ENCODE measurements at places on chromosomes 6 and 20. TPM values are rescaled to one million over a fixed set of nuclear protein-coding genes. Genes with fewer than 3 reads are reported as not detected.

DNA sequence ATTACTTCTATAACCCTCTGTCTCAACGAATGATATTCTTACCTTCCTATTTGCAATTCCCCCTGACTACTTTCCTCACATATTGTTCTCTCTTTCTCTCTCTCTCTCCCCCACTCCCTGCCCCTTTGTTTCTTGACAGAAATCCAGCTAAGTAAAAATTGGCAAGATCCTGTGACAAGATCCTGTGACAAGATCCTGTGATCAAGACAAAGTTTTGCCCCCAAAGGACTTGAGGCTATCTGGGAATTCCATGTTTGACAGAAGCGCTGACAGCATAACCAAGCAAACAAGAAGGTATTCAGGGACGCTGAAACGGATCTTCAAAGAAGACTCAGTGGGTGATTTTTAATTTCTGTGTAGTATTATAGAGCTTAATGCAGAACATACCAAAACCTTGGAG is 5.5 kb upstream of the HBS1L start:
- DNase-seq = no peak

GRCh38 chr6:167496707-167497106 is 171.8 kb downstream of the TTLL2 start:
- no peak for DNase-seq

DNA sequence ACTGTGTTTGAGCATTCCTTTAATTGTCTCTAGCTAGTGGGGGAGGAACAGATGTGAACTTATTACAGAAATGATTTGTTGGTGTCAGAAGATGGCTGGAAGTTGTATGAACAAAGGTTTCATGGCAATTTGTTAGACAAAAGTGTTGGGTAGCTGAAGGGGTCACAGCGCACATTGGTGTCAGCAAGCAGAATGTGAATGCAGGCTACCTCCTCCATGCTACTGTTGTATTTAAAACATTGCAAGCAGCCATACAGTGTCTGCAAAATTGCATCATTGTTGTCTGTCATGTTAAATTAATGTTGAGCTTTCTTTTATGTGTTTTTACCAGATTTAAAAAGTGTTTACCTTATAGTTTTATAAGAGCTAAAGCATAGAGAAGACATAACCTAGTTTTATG is 6.2 kb downstream of the LRRC1 start:
- DNase-seq = no peak

GRCh38 chr6:36247693-36248092 is 22.2 kb upstream of the PNPLA1 start:
- DNase-seq = no peak

DNA sequence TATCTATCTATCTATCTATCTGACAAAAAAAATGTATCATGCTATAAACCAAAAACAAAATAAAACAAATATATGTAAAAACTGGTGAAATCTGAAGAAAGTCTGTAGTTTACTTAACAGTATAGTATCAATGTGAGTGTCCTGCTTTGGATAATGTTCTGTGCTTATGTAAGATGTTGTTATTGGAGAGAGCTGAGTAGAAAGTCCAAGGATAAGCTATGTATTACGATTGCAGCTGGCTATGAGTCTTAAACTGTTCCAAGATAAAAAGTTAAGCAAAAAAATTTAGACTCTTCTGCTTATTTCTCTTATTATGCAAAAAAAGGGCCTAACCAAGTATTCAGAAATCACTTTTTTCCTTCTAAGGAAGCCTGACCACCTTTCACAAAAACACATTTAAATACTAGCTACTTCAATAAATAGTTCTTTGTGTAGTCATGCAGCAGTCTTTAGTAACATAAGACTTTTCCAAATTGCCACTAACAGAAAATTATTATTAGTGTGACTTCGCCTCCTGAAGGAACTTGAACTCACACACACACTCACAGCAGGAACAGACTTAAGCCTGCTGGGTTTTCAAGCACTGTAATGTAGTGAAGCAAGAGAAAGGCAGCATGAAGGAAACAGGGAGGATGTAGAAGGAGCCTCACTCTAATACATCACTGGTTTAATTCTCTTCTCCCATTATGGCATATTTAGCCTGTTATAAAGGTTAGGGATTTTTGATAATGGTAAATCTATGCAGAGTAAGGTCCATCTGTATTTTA is 265.8 kb upstream of the GJE1 start:
- DNase-seq = no peak

DNA sequence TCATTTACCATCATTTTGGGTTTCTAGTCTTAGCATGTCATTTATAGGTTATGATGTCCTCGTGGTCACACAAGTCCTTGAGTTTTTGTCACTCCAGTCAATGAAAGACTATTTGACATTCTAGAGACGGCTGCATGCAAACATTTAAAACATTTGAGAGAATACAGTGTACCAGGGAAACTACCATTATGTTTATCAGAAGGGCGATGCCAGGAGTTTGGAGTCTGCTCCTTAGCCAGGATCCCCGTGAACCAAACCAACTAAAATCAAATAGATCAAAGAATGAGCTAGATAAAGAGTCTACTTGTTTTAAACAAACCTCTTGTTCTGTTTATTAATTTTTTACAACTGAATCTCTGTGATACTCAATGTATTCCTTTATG is 122.6 kb downstream of the OLIG3 start:
- DNase-seq = no peak

DNA sequence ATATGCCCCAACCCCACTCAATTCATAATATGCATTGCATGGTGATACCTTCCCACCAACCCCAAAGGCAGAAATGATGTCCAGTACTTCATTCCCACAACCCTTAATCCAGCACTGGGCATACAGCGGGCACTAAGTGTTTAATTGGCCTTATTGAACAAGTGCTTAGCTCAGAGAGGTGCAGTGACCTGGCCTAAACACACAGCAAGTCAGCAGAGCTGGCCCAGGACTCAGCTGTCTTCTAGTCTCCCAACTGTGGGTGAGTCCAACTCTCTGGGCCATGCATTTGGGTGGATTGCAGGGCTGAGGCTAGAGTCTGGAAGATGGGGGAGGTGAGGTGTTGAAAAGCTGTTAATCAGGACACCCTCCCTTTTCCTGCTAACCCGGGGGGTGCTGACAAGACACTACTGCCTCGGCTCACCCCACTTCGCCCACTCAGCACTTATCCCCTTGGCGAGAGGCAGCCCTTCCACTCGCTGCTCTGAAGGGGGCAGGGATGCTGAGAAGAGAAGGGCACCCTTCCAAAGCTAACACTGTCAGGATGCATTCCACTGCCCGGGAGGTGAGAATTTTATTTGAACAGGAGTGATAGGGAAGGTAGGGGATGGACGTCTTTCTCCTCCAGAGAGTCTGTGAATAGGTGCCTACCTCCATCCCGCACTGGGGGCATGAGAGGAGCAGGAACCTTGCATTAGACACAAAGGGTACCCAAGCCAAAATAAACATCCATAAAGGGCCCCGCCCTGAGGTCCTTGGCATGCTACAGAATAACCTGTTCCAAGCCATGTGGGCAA is 14.2 kb downstream of the KCNK5 start:
- DNase-seq = no peak

DNA sequence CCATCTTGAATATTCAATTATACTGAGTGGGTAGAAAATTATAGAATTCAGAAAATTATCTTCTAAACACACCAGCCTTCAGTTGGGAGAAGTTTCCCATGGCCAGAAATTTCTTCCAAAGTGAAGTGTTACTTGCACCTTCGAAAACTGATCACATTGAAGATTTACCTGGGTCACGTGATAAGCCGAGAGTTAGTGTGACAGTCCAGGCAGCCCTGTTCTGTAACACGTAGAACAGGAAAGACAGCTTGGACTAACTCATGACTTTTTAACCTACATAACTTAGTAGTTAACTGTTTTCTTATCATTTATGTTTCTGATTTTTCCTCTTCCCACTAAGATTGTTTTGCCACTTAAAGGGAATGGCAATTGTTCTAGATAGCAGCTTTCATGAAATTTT is 118.3 kb upstream of the MTHFD1L start:
- DNase-seq = no peak

DNA sequence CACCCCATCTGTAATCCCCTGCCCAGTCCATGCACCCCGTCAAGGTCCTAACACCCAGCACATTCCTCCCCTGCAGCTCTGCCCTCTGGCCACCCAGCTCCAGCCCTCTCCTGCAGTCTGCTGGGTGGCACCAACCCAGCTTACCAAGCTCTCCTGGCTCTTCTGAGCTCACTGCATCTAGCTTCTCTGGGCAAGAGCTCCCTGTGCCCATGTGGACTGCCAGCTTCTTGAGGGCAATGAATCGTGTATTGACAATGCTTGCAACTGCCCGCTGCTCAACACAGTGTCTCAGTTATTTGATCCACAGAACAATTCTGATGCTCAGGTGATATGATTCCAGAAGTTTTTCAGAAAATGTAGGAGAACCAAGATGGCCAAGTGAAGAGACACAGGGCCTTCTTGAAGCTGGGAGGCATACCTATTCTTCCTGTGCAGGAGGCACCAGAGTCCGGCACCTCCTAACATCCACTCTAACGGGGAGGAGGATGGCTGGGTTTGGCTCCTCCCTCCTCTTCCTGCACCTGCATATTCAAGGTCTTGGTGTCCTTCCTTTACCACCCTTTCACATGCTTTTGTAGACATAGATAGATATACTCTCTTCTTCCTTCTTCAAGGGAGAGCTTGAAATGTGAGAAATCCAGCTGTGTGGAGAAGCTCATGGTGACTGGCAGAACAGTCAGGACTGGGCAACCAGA is 85.6 kb downstream of the TRERF1 start:
- DNase-seq = no peak

DNA sequence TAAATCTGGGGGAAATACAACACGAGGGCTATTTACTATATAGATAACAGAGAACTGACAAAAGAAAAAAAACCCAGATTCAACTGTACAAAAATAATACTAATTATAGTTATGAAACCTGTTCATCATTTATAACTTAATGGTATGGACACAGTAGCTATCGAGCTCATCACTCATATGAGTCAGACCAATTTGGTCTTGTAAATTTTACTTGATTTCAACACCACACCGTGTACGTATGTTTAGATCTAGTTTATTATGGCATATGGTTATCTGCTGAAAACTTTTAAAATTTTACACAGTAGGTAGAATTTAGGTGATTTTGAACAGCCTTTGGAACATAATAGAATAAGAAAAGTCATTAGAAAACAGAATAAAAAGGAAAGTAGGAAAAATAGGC is 5.5 kb downstream of the MYLK4 start:
- DNase-seq = no peak

- no peak for DNase-seq
Observed at GRCh38 chr6:151850479-151851003, 43.1 kb downstream of the ESR1 start.

DNA sequence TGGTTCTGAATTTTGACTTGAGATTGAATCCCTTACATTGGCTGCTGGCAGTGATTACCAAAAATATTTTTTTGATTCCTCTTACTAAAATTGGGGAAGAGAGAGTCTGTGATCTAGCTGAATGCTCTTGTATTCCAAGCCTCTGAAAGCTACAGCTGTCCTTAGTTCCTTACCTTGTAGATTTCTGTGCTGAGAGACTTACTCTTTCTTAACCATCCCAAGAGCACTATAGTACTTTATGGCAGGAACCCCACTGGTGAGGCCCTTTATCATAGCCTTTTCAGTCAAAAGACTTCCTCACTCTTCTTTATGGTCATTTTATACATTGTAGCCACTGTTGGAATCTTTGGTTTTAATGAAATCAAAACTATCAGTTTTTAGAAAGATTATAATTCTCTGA is 19.1 kb upstream of the ERVFRD-1 start:
- no peak for DNase-seq

GRCh38 chr6:134621858-134622257 is 303.9 kb upstream of the SGK1 start:
- DNase-seq = no peak

DNA sequence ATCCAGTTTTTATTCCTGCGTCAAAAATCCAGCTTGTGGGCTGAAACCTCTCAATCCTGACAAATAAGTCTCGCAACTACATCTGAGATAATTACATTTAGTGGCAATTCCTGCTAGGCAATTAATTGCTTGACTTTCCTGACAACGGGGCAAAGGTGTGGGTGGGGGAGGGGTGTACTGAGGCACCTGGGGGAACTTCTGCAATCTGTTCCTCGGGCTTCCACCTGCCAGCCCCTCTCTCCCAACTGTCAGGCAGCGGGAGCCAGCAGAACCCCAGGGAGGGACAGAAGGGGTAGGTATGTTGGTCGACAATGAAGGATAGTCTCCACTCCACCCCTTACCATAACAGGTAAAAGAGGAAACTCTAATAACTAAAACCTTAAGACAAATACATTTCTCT is 6.8 kb downstream of the C6orf52 start:
- no peak for DNase-seq

DNA sequence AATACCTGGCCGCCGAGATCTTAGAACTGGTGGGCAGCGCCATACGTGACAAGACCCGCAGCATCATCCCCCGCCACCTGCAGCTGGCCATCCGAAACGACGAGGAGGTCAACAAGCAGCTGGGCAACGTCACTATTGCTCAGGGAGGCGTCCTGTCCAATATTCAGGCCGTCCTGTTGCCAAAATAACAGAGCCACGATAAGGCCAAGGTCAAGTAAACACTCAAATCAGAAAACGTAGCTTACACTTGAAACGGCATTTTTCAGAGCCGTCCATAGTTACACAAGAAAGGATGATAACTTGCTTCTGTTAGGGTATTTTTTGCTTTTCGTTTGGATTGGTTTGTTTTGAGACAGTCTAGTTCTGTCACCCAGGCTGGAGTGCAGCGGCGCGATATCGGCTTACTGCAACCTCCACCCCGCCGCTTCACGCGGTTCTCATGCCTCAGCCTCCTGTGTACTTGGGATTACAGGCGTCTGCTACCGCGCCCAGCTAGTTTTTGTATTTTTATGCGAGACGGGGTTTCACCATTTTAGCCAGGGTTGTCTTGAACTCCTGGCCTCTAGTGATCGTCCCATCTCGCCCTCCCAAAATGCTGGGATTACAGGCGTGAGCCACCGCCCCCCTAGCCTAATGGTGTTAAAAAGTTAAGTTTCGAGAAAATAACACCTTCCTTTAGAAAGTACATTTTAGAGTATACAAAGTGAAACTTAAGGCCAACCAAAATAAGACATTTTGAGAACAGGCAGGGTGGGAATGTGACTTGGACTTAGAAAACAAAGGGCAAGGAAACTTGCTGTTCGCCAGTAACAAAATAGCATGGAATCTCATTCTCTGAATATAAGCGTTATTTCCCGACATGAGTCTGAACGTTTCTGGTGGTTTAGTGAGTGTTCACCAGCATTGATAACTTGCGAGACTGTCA is 42.8 kb upstream of the HFE start:
- peak; percentile 44 for DNase-seq

- DNase-seq = no peak
Observed at GRCh38 chr20:32909451-32909850, 50.7 kb downstream of the EFCAB8 start.

DDAH2 gene
- 37.0 TPM for total RNA-seq

GSTA2 gene
- not detected for total RNA-seq

ZNF334 gene
- 2.5 TPM for total RNA-seq

TBC1D32 gene
- total RNA-seq = 4.6 TPM

HLA-DQB1 gene
- 73.7 TPM for total RNA-seq

APOBEC2 gene
- total RNA-seq = 213 TPM
